ENCODE measurements at places on chromosomes 6 and 20. TPM values are rescaled to one million over a fixed set of nuclear protein-coding genes. Genes with fewer than 3 reads are reported as not detected.

The ZNF343 gene
- 8.9 TPM for total RNA-seq

The LAMA2 gene
- 0.02 TPM for total RNA-seq

The F13A1 gene
- not detected for total RNA-seq

GRCh38 chr20:59735917-59736316 is 131.6 kb downstream of the PHACTR3 start:
- DNase-seq: no peak
- peaks cover 2% of the 10 kb centered on the region for H3K27me3 ChIP-seq
- no peaks in the 10 kb centered on the region for H3K36me3 ChIP-seq
- no peaks in the 10 kb centered on the region for H3K4me1 ChIP-seq
- no peak overlapping the region for H3K4me3 ChIP-seq
- no peak overlapping the region for H3K27ac ChIP-seq

DNA sequence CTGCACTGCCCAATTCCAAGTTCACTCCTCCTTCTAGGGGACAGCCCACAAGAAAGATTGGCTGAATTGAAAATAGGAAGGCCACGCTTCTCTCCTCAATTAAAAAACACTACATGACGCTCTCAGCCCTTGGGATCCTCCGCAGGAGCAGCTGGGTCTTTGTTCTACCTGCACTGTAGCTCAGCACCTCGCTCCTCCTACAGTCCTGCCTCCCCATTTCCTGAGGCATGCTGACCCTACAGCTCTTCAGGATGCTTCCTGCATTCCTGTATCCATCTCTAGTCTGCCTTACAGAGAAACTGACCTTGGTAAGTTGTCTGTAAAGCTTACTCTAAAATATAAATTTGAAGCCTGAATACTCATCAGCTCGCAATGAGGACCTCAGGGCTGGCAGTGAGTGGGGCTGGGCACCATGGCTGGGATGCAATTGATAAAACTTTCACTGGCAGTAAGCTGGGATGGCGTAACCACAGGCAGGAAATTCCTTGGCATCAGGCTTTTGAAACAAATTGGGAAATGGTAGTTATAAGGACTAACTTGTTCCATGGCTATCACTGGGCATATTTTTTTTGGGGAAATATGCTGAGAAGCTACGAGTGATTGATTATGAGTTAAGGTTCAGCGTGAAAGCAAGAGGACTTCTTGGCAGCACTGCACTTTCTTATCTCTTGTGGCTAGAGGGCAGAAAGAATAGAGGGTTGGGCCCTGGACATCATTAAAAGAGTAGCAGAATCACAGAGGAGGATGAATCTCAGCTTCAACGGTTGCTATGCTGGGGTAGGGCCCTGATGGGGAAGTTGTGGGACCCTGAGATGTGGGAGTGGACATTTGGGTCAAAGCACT is 11.7 kb upstream of the SIRPB1 start:
- no peaks in the 10 kb centered on the region for H3K27me3 ChIP-seq
- H3K36me3 ChIP-seq: peaks cover 86% of the 10 kb centered on the region
- no peak overlapping the region for H3K4me3 ChIP-seq
- peak overlapping the region; percentile 31 for H3K27ac ChIP-seq
- DNase-seq: no peak

GRCh38 chr6:382883-383810 is 8.4 kb upstream of the IRF4 start:
- H3K4me1 ChIP-seq: peaks cover 8% of the 10 kb centered on the region
- no peak overlapping the region for H3K4me3 ChIP-seq
- no peaks in the 10 kb centered on the region for H3K36me3 ChIP-seq
- peaks cover 3% of the 10 kb centered on the region for H3K27me3 ChIP-seq
- DNase-seq: no peak

GRCh38 chr6:75306064-75306463 is 21.5 kb upstream of the TMEM30A start:
- no peaks in the 10 kb centered on the region for H3K27me3 ChIP-seq
- no peaks in the 10 kb centered on the region for H3K36me3 ChIP-seq
- no peak overlapping the region for H3K4me3 ChIP-seq

DNA sequence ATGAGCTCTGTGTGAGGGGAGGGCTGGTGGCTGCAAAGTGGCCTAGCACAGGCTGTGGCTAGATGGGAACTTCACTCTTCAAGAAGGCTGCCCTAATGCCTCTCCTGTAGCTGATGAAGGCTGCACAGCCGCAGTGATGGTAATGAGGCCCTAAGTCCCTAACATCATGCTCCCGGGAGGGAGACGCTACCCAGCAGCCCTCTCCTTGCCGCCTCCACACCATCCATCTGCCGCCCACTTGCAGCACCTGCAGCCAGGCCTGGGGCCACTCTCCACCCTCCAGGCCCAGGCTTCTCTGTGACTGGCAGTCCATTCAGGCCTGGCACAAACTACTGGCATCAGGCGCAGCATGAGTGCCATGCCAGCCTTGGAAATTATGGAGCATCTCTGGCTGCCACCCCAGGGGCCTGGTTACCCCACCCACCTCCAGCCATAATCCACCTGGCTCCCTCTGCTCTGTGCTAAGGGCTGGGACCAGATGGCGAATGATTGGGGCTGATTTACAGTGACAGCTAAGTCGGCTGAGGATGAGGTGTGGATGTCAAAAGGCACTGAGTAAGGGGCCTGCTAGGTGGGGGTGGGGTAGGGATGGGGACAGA is 284.2 kb downstream of the LRFN2 start:
- H3K27ac ChIP-seq: no peak overlapping the region
- H3K4me3 ChIP-seq: no peak overlapping the region
- DNase-seq: no peak
- H3K4me1 ChIP-seq: no peaks in the 10 kb centered on the region
- H3K27me3 ChIP-seq: peaks cover 23% of the 10 kb centered on the region

DNA sequence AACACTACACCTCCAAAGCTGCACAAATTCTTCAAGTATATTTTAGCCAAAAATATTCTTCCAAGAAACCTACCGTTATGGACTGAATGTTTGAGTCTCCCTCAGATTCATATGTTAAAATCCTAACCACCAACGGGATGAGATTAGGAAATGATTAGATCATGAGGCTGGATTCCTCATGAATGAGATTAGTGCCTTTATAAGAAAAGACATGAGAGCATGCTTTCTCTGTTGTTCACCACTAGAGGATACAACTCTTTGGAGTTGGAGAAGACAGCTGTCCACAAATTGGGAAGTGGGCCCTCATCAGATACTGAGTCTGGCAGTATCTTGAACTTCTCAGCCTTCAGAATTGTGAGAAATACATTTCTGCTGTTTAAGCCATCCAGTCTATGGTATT is 7.1 kb upstream of the SLC17A4 start:
- H3K4me1 ChIP-seq: no peaks in the 10 kb centered on the region
- no peak overlapping the region for H3K27ac ChIP-seq
- no peaks in the 10 kb centered on the region for H3K36me3 ChIP-seq
- DNase-seq: no peak
- H3K4me3 ChIP-seq: no peak overlapping the region
- no peaks in the 10 kb centered on the region for H3K27me3 ChIP-seq

GRCh38 chr6:33869826-33870423 is 66.1 kb upstream of the MLN start:
- peaks cover 1% of the 10 kb centered on the region for H3K4me1 ChIP-seq
- DNase-seq: no peak
- H3K27ac ChIP-seq: no peak overlapping the region
- H3K4me3 ChIP-seq: no peak overlapping the region

GRCh38 chr6:140281236-140281635 is 906.8 kb upstream of the CITED2 start:
- no peaks in the 10 kb centered on the region for H3K36me3 ChIP-seq
- H3K27me3 ChIP-seq: no peaks in the 10 kb centered on the region
- H3K27ac ChIP-seq: no peak overlapping the region
- DNase-seq: no peak
- no peak overlapping the region for H3K4me3 ChIP-seq
- H3K4me1 ChIP-seq: no peaks in the 10 kb centered on the region

DNA sequence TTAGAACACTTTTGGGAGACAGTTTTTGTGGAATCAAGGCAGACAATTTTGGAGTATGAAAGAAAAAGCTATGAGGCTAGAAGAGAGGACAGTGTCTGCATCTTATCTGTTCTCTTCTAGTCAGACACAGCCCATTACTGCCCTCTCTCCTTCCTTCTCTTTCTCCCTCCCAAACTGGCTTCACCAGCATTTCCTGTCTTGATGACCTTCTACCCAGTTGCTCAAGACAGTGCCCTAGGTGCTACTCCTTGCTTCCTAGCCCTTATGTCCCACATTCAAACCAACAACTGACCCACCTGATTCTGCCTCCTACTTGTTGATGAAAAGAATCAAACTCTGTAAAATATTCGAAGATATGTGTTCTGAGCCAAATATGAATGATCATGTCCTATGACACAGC is 116.4 kb upstream of the RIPOR2 start:
- H3K27ac ChIP-seq: no peak overlapping the region
- no peak overlapping the region for H3K4me3 ChIP-seq
- H3K4me1 ChIP-seq: peaks cover 66% of the 10 kb centered on the region
- H3K27me3 ChIP-seq: no peaks in the 10 kb centered on the region
- DNase-seq: no peak

- no peak for DNase-seq
- no peaks in the 10 kb centered on the region for H3K36me3 ChIP-seq
- H3K4me3 ChIP-seq: no peak overlapping the region
These were observed 232.1 kb downstream of the PREX1 start for GRCh38 chr20:48595495-48596333.

GRCh38 chr6:99603421-99604165 is 3.0 kb upstream of the PRDM13 start:
- H3K27me3 ChIP-seq: peaks cover 89% of the 10 kb centered on the region
- peak overlapping the region; percentile 36 for H3K27ac ChIP-seq
- no peaks in the 10 kb centered on the region for H3K36me3 ChIP-seq
- peak overlapping the region; percentile 41 for H3K4me3 ChIP-seq

GRCh38 chr6:139114746-139115145 is 20.1 kb upstream of the HECA start:
- peak overlapping the region; percentile 89 for H3K27ac ChIP-seq
- DNase-seq: no peak
- peaks cover 67% of the 10 kb centered on the region for H3K4me1 ChIP-seq
- H3K36me3 ChIP-seq: peaks cover 22% of the 10 kb centered on the region

GRCh38 chr20:32914031-32914430 is 55.3 kb downstream of the EFCAB8 start:
- H3K27ac ChIP-seq: no peak overlapping the region
- H3K4me3 ChIP-seq: no peak overlapping the region
- H3K4me1 ChIP-seq: no peaks in the 10 kb centered on the region
- no peaks in the 10 kb centered on the region for H3K27me3 ChIP-seq
- H3K36me3 ChIP-seq: peaks cover 6% of the 10 kb centered on the region

GRCh38 chr6:33419580-33420490 is at the start of gene SYNGAP1:
SYNGAP1 (plus strand) TSS chr6:33420065; CDS start chr6:33420265, 200 bp downstream.
- peaks cover 71% of the 10 kb centered on the region for H3K4me1 ChIP-seq
- peak; percentile 56 for DNase-seq
- peaks cover 3% of the 10 kb centered on the region for H3K27me3 ChIP-seq
- peaks cover 25% of the 10 kb centered on the region for H3K36me3 ChIP-seq

DNA sequence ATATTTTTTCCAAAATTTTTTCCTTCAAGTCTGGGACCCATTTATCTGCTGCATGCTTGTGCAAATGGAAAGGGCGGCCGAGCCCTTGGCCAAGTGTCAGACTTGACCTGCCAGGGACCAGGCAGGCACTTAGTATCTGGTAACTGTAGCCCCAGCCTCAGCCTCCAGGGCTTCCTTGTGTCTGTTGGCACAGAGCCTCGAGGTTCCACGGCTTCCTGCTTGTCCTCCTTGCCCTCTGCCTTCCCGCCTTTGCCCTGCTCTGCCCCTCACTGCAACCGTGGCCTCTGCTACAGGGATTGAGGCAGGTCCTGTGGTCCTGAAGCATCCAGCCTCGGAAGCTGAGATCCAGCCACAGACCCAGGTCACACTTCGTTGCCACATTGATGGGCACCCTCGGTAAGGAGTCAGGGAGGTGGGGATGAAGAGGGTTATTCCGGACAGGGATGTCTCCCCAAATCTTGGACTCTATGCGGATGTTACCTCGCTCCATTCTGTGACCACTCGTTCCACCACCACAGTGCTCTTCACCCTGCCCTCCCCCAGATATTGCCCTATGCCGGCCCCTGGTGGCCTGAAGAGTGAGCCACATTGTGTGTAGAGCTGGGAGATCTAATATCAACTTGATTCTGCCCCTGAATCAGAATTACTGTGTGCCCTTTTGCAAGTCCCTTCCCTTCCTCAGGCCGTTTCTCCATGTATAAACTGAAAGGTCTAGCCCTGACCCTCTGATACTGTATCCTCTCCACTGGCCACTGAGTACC is 41.5 kb upstream of the SRF start:
- H3K27ac ChIP-seq: no peak overlapping the region
- no peak overlapping the region for H3K4me3 ChIP-seq
- no peaks in the 10 kb centered on the region for H3K36me3 ChIP-seq
- no peaks in the 10 kb centered on the region for H3K4me1 ChIP-seq

- H3K27ac ChIP-seq: no peak overlapping the region
- no peaks in the 10 kb centered on the region for H3K36me3 ChIP-seq
- DNase-seq: no peak
- no peaks in the 10 kb centered on the region for H3K4me1 ChIP-seq
- no peaks in the 10 kb centered on the region for H3K27me3 ChIP-seq
These were observed 147.9 kb downstream of the SOX4 start for GRCh38 chr6:21741221-21742109.

DNA sequence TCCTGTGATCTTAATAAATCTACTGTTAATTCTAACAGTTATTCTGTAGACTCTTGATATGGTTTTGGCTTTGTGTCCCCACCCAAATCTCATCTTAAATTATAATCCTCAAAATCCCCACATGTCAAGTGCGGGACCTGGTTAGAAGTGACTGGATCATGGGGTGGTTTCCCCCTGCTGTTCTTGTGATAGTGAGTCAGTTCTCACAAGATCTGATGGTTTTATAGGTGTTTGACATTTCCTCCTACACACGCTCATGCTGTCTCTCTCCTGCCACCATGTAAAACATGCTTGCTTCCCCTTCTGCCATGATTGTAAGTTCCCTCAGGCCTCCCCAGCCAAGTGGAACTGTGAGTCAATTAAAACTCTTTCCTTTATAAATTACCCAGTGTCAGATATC is 10.5 kb upstream of the EPB41L2 start:
- no peak overlapping the region for H3K4me3 ChIP-seq
- no peaks in the 10 kb centered on the region for H3K4me1 ChIP-seq
- H3K27me3 ChIP-seq: peaks cover 3% of the 10 kb centered on the region

DNA sequence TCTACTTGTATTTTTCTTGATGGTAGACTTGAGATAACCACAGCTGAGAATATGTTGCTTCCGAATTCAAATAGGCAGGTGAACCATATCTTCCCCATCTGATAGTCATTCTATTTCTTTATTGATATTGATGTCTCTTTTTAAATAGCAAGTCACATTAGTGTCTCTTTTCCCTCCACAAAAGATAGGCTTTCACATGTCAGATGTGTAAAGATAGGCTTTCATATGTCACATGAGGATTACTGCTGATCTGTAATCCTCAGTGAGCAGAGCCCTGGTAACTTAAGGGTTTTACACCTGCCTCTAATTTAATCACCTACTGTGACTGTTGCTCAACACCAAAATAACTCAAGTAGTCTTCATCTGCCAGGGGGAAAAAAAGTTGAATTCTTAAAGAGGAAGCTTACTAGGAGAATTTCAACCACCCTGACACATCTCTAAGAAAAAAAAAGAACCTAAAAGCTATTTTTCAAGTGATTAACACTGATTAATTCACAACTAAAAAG is 45.3 kb upstream of the TRDN start:
- H3K27ac ChIP-seq: no peak overlapping the region
- no peak overlapping the region for H3K4me3 ChIP-seq
- H3K36me3 ChIP-seq: no peaks in the 10 kb centered on the region
- no peak for DNase-seq

All from activated CD4-positive, alpha-beta T cell treated with anti-CD3 and anti-CD28 coated beads, Interleukin-2, amount 10 ng/mL, durations not matched to agents 7 days and 5 days (primary cell).